ENCODE measurements at places on chromosomes 13 and 19.

DNA sequence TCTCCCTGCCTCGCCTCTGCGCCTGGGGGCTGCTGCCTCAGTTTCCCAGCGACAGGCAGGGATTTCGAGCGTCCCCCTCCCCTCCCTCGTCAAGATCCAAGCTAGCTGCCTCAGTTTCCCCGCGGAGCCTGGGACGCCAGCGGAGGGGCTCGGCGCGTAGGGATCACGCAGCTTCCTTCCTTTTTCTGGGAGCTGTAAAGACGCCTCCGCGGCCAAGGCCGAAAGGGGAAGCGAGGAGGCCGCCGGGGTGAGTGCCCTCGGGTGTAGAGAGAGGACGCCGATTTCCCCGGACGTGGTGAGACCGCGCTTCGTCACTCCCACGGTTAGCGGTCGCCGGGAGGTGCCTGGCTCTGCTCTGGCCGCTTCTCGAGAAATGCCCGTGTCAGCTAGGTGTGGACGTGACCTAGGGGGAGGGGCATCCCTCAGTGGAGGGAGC lies 722 bp upstream of the ICAM1 start:
- DNase-seq = peak; percentile 89

- peak; percentile 87 for DNase-seq
Measured at GRCh38 chr13:50244713-50245574, 229.7 kb downstream of the KCNRG start.

- DNase-seq = peak; percentile 56
Measured at GRCh38 chr19:6423499-6424194, 964 bp downstream of the KHSRP start.

- DNase-seq = peak; percentile 31
Measured at GRCh38 chr13:28357911-28358433, 137.0 kb downstream of the FLT1 start.

- DNase-seq = no peak
Measured at GRCh38 chr19:35955881-35956634, 19.9 kb downstream of the LRFN3 start.

DNA sequence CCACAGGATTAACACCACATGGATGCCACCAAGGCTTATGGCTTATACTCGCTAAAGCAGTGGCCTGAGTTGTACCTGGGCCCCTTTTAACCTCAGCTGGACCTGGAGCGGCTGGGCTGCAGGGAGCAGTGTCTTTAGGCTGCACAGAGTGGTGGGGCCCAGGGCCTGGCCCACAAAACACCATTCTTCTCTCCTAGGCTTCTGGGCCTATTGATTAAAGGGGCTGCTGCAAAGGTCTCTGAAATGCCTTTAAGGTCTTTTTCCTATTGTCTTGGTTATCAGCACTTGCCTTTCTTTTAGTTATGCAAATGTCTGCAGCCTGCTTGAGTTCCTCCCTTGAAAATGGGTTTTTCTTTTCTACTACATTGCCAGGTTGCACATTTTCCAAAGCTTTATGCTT lies 973.9 kb upstream of the PRR20A start:
- DNase-seq = no peak

DNA sequence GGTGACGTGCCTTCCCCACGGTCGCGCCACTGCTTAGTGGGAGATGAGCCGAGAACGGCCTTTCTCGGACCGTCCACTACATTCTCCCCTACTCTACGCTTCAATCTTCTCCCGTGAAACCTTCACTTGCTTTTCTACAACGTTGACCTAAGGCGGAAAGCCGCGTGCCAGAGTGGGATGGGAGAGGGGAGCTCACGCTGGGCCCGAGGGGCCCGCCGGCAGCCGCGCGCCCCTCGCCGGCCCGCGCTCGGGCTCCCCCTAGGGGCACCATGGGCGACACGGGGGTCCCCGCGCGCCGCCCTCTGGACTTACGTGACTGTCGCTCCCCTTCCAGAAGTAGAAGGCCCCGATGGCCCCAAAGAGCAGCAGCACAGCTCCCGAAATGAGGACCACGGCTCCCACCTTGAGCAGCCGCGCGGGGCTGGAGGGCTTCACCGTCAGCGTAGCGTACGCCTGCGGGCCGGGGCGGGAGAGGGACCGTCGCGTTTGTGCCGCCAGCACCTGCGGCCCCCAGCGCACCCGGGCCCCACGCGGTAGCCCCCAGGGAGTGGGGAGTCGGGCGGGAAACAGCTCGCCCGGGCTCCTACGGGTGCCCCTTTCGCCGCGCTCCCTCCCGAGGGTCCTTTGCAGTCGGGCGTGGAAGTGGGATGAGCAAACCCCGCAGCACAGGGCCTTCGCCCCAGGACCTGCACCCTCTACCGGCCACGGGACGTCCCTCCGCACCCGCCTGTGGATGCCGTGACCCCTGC lies 727 bp downstream of the CNMD start:
- DNase-seq = peak; percentile 18

DNA sequence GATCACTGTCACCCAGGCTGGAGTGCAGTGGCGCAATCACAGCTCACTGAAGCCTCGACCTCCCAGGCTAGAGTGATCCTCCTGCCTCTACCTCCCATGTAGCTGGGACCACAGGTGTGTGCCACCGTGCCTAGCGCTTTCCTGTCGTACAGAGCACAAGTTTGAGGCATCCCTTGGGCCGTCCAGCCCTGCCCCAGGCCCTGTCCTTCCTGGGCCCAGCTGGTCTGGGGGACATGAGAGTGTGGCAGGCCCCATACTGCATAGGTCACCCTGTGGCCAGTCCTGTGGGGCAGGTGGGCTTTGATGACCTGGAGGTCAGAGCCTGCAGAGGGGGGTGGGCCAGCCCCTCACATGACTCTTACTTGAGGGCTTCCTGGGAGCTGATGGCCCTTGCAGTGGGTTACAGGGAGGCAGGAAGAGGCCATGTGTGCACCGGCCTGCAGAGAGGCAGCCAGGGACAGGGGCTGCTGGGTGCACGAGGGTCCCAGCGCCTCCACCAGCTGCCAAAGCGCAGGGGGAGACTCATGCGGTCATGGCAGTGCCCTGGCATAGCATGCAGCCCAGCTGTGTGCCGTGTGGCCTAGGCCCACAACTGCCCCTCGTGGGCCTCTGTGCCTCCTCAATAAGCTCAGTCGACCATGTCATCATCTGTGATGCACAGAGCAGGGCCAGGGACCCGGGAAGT lies 61.4 kb downstream of the KDM4B start:
- DNase-seq = no peak

DNA sequence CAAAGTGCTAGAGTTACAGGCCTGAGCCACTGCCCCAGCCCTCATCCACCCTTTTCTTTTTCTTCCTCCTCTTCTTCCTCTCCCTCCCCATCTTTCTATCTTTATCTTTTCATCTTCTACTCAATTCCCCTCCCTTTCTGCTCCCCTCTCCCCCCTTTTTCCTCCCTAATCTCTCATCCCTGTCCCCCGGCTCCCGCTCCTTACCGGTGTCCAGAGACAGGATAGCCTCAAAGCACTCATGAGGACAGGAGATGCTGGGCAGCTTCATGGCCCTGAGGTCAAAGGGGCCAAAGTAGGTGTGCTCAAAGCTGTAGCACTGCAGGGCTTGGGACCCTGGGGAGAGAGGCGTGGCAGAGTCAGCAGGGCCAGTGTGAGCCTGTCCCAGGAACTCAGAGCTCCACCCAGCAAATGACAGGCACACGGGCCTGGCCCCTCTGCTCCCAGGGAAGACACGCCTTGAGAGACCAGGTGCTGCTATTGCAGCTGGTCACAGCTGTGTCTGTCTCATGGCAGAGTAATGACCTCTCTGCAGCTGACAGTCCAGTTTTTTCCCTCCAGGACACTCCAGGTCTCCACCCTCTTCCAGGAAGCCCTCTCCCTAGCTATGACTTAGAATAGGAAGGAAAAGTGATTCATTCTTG lies 2.6 kb downstream of the LYPD5 start:
- no peak for DNase-seq

DNA sequence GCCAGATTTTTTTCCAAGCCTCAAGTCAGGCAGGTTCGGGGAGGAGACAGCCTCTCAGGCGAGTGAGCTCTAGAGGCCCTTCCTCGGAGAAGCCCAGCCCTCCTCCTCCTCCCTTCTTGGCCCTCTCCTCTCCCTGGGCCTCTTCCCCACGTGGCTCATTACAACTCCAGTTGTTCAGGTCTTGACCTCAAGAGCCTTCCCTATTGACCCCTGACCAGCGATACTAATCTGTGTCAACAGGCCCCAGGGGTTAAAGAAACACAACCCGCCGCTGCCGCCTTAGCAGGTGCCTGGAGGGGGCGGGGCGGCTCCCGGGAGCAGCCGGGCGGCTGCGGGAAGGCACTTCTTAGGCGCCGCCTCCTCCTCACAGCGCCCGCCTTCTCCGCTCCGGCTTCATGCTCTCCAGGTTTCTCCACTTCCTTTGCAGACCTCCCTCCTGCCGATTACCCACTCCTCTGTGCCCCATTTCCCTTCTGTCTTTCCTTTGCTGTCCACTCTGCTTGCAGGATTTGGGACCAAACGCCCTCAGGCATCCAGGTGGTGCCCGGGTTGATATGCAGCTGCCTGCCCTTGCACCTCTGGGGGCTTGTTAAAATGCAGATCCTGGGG lies 51.0 kb downstream of the LYL1 start:
- DNase-seq = peak; percentile 18

GRCh38 chr13:93477238-93477637 lies 250.6 kb downstream of the GPC6 start:
- DNase-seq = no peak

GRCh38 chr19:45934551-45935230 lies 20.1 kb upstream of the NANOS2 start:
- DNase-seq = no peak

DNA sequence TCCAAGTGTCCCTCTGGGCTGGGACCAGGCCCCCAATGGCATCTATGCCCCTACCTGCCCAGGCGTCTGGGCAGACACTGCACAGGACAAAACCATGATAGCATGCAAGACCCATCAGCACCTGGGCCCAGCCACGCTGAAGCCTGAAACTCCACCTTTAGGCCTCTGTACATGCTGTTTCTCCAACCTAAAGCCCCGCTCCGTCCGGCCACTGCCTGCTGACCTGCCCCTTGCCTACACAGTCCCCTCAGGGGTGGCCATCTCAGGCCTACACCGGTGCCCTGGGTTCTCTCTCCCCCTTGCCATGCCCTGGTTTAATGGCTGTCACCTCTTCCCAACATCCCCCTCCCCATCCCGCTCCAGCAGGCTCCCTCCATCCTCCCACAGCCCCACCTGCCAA lies 15.3 kb downstream of the GJA3 start:
- DNase-seq = no peak

GRCh38 chr19:12996406-12997094 lies 1.3 kb downstream of the NFIX start:
- no peak for DNase-seq

GRCh38 chr13:113208421-113209335 lies at the start of gene PCID2:
PCID2 (minus strand) TSS chr13:113208669; CDS start chr13:113208634, 35 bp downstream.
- DNase-seq = peak; percentile 95

- DNase-seq = no peak
Measured at GRCh38 chr19:46907880-46908279, 47.1 kb downstream of the ARHGAP35 start.

DNA sequence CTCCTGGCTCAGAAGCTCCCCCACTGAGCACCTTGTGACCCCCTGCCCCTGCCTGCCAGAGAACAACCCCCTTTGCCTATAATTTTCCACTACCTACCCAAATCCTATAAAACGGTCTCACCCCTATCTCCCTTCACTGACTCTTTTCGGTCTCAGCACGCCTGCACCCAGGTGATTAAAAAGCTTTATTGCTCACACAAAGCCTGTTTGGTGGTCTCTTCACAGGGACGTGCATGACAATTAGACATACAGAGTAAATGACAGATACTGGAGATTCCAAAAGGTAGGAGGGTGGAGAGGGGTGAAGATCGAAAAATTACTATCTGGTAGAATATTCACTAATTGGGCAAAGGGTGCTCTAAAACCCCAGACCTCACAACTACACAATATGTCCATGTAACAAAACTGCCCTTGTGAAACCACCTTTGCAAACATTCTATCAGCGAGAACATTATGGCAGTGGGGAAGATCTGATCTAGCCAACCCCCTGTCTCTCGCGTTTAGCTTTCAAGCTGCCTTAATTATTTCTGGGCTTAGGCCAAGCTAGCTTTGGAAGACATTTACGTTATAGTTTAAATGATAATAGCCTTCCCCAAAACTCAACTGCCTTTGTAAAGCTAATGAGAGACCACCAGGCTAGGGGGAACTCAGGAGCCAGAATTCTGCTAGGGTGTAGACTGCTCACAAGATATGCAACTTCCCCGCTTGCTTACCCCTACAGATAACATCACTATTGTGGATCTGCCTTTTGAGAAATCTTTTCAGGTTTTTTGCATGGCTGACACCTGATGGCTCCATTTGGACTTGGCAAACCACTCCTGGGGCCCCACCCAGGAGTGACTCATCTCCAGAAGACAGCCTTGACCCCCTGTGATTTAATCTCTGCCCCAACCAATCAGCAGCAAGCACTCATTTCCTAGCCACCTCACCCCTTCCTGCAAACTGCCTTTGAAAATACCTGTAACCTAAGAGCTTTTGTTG lies 1534.0 kb upstream of the SPRY2 start:
- no peak for DNase-seq

GRCh38 chr13:110109910-110110309 lies 197.0 kb downstream of the COL4A1 start:
- DNase-seq = no peak

- DNase-seq = no peak
Measured at GRCh38 chr19:12924621-12925310, 5.7 kb upstream of the SYCE2 start.

GRCh38 chr19:30062907-30063649 lies 121.0 kb downstream of the URI1 start:
- DNase-seq = no peak

- no peak for DNase-seq
Measured at GRCh38 chr13:48006396-48006795, 5.3 kb upstream of the SUCLA2 start.

GRCh38 chr13:112055036-112055914 lies 11.7 kb upstream of the SOX1 start:
- no peak for DNase-seq

- DNase-seq = no peak
Measured at GRCh38 chr13:33763021-33763420, 54.9 kb upstream of the RFC3 start.

DNA sequence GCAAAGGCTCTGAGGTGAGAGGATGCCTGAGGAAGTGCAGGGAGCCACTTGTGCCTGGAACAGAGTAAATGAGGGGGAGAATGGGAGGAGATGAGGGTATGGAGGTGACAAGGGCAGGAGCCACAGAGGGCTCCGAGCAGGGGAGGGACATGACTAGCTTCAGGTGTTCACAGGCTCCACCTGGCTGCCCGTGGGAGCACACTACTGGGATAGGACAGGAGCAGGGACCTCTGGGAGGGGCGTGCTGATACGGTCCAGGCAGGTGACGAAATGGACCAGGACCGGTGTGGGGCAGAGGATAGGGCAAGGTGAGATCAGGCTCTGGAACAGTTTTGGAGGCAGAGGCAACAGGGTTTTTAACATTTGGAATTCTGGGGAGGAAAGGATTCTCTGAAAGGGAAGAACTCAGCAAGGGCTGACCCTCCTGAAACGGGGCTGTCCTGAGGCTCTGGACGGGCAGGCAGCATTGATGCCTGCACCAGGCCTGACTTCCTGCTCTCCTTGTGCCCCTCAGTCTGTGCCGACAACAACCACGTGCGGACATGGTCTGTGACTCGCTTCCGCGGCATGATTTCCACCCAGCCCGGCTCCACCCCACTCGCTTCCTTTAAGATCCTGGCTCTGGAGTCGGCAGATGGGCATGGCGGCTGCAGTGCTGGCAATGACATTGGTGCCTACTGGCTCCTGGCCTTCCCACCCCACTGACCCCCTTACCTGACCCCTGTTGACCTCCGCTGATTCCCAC lies 11.6 kb downstream of the SHKBP1 start:
- DNase-seq = no peak
